Activated naive CD8-positive, alpha-beta T cell treated with anti-CD3 and anti-CD28 coated beads for 36 hours (primary cell): ENCODE measurements at places on chromosomes 12 and 14. TPM values are rescaled to one million over a fixed set of nuclear protein-coding genes. Genes with fewer than 3 reads are reported as not detected.

DNA sequence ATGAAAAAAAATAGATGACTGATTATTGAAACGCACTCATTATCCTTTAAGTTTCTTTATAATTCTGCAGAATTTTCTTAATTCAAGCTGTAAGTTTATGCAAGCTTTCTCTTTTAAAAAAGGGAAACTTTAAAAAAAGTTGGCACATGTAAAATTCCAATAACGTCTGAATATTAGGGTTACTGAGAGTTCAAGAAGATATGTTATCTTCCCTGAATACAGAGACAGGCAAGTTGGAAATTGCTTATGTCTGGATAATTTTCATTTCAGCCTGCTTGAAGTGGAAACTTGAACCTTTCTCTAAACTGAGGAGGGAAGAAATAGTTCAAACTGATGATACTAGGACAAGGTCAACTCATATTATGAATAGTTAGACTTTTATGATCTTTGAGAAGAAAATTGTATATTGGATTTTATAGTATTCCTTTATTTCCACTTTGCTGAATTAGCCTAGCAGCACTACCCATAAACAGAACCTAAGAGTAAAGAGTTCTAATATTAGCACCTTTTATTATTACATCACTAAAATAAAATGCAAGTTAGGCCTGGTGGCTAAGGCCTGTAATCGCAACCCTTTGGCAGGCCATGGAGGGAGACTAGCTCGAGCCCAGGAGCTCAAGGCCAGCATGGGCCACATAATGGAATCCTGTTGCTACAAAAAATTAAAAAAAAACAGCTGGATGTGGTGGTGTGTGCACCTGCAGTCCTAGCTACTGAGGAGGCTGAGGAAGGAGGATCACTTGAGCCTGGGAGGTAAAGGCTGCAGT, 288.0 kb downstream of the TRHDE start:
- H3K4me3 ChIP-seq, result no peak overlapping the region
- H3K36me3 ChIP-seq, result no peaks in the 10 kb centered on the region
- no peaks in the 10 kb centered on the region for H3K4me1 ChIP-seq
- DNase-seq, result no peak
- no peaks in the 10 kb centered on the region for H3K27me3 ChIP-seq
- no peak overlapping the region for H3K27ac ChIP-seq

DNA sequence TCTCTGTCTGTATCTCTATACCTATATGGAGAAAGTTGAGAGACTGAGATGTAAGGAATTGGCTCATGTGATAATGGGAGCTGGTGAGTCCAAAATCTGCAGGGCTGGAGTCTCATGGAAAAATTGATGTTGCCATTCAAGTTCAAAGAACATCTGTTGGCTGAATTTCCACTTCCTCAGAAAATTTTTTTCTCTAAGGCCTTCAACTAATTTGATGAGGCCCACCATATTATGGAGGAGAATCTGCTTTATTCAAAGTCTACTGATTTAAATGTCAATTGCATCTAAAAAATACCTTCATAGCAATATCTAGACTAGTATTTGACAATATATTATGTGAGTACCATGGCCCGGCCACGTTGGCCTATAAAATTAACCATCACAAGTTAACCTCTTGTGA, 261.4 kb downstream of the VRK1 start:
- no peak overlapping the region for H3K4me3 ChIP-seq
- H3K36me3 ChIP-seq, result no peaks in the 10 kb centered on the region
- H3K4me1 ChIP-seq, result no peaks in the 10 kb centered on the region
- no peaks in the 10 kb centered on the region for H3K27me3 ChIP-seq

DNA sequence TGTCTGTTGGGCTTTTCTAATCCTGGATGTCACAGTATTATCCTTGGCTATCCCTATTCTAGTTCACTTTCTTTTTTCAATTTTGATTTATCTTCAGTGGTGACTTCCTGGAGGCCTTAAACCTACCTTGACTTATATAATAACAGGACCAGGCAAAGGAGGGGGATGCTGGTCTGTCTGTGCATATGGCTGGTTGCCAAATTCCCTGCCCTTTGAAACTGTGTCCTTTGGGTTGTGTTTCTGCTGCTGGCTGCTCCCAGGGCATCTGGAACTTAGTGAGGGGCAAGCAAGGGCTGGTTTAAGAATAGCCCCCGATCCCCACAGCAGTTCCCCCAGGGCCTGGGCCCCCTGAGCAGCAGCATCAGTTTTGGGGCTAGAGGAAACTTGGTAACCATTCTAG, 96.0 kb upstream of the MAX start:
- no peaks in the 10 kb centered on the region for H3K27me3 ChIP-seq
- no peak overlapping the region for H3K27ac ChIP-seq
- no peak overlapping the region for H3K4me3 ChIP-seq

KRT85 gene
- not detected for total RNA-seq

PLEKHH1 gene
- total RNA-seq, result 3.3 TPM

IPO4 gene
- 152 TPM for total RNA-seq
